GM23248 (cell line): ENCODE measurements at places on chromosomes 5 and 9. TPM values are rescaled to one million over a fixed set of nuclear protein-coding genes. Genes with fewer than 3 reads are reported as not detected.

DNA sequence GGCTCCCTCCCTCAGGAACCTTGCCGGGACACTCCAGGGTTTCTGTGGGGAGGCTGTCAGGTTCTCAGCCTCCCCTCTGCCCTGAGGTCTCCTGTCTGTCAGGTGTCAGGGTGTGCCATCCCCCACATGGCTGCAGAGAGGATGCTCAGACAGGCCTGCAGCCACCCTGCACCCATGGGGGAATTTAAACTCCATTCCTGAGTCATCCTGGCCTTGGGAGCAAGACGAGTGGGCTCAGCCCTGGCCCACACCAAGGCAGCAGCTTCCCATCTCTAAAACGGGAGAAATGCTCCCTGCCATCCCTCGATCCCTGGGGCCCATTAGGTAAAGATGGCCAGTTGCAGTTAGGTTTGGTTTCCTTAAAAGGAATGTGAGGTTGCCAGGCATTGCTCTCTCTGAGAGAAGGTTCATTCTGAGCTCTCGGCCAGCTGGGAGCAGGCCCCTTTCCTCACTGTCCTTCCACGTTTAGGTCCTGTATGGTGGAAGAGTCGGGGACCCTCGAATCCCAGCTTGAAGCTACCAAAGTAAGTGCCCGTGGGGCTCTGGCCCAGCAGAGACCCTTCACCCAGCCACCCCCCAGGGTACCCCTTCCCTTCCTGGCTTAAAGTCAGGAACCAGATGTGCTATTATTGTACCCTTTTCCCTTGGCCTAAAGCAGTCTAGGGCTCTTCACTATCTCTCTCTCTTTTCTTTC lies 26.6 kb downstream of the DYNC2I2 start:
- peaks cover 56% of the 10 kb centered on the region; the same call in 1 of the 2 replicates for H3K36me3 ChIP-seq
- no peak overlapping the region for H3K4me3 ChIP-seq
- H3K27ac ChIP-seq, result 0 out of 2 replicates have a peak overlapping the region, but pooled peaks have one; percentile 12
- no peak for DNase-seq
- no peaks in the 10 kb centered on the region for H3K27me3 ChIP-seq

- H3K4me3 ChIP-seq, result no peak overlapping the region
- no peak for DNase-seq
- H3K27me3 ChIP-seq, result no peaks in the 10 kb centered on the region
- H3K27ac ChIP-seq, result no peak overlapping the region
- no peaks in the 10 kb centered on the region for H3K4me1 ChIP-seq
- no peaks in the 10 kb centered on the region for H3K36me3 ChIP-seq
Measured at GRCh38 chr5:82815871-82816270, 261.3 kb downstream of the TMEM167A start.

DNA sequence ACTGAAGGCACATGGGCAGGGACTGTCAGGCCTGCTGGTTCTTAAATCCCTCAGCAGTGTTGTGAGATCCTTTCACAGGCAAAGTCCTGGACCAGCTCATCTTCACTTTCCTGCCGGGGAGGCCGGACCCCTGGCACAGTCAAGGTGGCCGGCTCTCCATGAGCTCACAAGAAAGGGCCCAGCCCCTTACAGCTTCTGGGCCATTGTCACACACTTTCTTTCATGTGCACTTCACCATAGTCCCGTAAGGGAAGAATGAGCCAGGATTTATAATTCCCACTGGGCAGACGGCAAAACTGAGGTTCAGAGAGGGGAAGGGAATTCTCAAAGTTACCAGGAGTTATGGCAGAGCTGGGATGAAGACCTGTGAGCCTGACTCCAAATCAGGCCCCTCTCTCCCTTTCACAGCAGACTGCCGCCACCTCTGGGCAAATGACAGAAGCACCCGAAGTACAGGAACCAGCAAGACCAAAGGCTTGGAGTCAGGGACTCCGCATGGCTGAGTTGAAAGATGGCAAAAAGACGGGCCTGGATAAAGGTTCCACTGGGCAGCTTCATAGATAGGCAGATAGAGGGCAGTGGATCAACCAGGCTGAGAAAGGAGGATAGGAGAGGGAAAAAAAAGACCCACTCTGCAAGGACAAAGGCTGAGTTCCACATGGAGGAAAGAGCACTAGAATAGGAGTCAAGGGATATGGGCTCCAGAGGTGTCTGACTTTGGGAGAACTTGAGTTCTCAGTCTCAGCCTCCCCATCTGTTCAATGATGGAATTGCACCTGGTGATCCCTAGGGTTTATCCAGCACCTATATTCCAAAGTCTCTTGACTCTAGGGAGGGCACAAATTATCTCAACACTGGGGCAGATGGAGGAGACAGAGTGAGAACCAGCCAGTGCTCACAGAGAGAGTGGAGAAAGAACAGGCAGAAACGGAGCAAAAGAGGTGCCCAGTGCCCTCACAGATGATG lies 128.7 kb downstream of the PAX5 start:
- H3K27me3 ChIP-seq, result peaks cover 61% of the 10 kb centered on the region
- no peak overlapping the region for H3K27ac ChIP-seq
- no peaks in the 10 kb centered on the region for H3K4me1 ChIP-seq
- DNase-seq, result no peak

DNA sequence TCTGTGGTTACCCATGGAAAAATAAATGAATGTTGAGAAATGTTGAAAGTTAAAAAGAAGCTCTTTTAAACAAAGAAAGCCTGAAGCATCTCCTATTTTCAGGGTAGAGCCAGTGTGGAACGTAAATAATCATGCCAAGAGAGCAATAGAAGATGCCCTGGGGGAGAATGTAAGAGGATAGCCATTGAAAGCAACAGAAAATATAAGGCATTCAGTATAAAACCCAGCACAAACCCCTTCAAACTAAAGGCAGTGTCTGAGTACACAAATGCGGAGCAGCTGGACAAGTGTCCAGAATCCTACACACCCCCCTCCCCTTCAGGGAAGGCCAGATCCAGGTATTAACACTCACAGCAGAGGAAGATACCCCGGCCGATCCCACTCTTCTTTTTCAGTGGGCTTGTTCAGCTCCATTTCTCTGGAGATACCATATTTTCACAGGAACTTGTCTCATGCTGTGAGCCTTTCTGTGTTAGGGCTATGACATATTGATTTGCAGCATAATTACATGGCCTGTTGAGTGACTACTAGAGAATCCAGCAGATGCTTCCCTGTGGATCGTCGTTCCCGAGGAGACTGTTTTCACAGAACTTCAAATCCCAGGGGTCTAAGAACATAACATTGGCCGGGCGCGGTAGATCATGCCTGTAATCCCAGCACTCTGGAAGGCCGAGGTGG lies 101.2 kb downstream of the PLK2 start:
- H3K4me3 ChIP-seq, result no peak overlapping the region
- H3K27ac ChIP-seq, result no peak overlapping the region
- H3K27me3 ChIP-seq, result no peaks in the 10 kb centered on the region

DNA sequence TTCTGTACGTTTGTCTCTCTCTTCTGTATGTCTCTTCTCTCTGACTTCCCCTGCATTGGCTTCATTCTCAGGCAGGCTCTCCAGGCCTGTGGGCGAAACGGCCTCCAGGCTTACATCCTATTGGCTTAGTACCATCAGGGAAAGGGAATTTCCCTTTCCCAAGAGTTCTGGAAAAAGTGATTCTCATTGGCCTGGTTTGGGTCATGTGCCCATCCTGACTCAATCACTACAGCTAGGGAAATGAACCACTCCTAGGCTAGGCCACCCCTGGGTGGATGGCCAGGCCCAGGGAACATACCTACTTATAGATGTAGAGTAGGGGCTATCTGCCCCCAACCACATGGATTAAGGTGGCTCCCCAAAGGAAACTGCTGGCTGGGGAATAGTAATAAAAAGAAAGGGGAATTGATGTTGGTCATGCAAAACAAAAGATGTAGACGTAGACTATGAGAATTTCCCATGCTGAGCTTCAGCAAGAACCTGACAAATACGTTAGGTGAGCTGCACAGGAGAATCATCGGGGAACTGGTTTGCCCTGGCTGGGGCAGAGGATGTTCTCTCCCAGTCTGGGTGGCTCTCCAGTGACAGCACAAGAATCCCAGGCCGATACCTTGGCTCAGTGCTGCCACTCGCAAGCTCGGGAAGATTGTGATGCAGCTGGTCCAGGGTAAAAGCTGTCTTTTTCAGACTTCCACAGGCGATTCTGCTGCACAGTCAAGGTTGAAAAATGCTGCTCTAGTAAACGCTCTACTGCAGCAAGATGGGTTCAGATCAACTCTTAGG lies 3.7 kb upstream of the EGR1 start:
- H3K4me1 ChIP-seq, result peaks cover 14% of the 10 kb centered on the region
- no peaks in the 10 kb centered on the region for H3K27me3 ChIP-seq
- H3K4me3 ChIP-seq, result no peak overlapping the region
- peaks cover under 1% of the 10 kb centered on the region; the same call in 1 of the 2 replicates for H3K36me3 ChIP-seq
- H3K27ac ChIP-seq, result peak overlapping the region; percentile 25; the same call in 1 of the 2 replicates

- no peaks in the 10 kb centered on the region for H3K27me3 ChIP-seq
- no peak overlapping the region for H3K4me3 ChIP-seq
- DNase-seq, result no peak
- H3K27ac ChIP-seq, result no peak overlapping the region
Measured at GRCh38 chr5:36105819-36106218, 39.1 kb upstream of the UGT3A2 start.

DNA sequence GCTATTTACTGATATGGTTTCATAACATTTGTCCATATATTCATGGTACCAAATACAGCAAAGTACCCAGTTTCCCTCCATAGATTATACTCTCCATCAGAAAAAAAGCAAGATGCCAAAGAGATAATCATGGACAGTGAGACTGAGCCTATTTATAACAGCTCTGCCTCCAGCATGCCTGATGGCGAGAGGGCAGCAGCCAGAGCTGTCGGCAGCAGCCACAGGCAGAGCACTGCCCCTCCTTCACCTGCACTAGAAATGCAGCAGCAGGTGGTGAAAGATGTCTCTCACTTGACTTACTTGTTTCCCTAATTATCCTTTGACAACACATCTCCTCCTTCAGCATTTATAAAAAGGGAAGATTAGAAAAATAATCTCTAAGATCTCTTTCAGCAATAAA lies 32.4 kb downstream of the CTNNAL1 start:
- no peak overlapping the region for H3K4me3 ChIP-seq
- H3K36me3 ChIP-seq, result peaks cover 44% of the 10 kb centered on the region
- no peak overlapping the region for H3K27ac ChIP-seq
- no peaks in the 10 kb centered on the region for H3K4me1 ChIP-seq
- DNase-seq, result no peak

DNA sequence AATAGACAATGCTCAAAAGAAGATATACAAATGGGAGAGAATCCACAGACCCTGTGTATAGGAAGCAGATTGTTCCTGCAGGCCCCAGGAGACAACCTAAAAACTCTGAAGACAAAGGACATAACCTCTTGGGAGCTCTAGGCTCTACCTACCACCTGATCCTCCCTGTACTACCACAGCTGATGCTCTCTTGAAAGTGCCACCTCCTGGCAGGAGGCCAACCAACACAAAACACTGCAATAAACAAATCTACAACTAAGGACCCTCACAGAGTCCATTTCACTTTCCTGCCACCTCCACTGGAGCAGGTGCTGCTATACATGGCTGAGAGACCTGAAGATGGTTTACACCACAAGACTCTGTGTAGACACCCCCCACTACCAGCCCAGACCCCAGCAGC lies 49.0 kb downstream of the STARD4 start:
- H3K4me1 ChIP-seq, result no peaks in the 10 kb centered on the region
- H3K27ac ChIP-seq, result no peak overlapping the region
- DNase-seq, result no peak
- H3K27me3 ChIP-seq, result no peaks in the 10 kb centered on the region
- H3K36me3 ChIP-seq, result no peaks in the 10 kb centered on the region

DNA sequence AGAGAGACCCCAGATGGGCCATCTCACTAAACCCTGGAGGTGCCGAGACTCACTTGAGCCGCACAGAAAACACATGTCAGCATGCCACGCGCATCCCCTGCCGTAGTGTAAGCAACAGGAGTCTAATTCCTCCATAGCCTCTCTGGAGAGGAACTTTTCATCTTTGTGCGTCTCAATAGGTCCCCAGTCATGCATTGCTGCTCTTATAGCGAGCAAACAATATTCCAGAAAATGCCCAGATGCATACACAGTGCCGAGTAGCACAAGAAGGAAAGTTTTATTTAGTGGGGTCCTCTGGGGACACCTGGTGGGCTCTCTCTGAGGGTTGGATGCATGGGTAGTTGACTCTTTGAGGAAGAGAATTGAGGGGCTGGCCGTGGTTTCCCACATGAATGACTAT lies 97.9 kb upstream of the DAP start:
- H3K36me3 ChIP-seq, result no peaks in the 10 kb centered on the region
- DNase-seq, result no peak
- peaks cover 14% of the 10 kb centered on the region; the same call in 1 of the 2 replicates for H3K4me1 ChIP-seq
- no peak overlapping the region for H3K27ac ChIP-seq
- H3K27me3 ChIP-seq, result peaks cover 4% of the 10 kb centered on the region; the same call in 1 of the 2 replicates

DNA sequence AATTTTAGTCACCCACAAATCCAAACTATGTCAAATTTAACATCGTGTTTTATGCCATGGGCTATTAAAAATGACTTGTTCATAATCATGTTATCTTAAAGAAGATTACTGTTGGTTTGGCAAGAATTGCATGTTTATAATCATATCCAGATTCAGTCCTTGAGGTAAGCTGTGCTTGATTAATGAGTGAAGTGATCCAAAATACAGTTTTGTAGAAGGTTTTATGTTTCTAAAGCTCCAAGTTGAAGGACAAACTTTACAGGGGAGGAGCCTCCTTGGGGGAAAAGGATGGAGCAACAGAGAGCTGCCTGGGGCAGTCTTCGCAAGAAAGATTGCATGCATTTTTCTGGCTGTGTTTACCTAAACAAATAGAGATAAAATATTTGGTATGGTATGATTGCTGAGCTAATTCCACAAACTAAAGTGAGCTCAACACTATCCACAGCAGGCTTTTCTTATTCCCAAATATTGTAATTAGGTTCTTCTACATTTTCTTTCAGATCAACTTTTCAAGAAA lies 189.5 kb upstream of the TYRP1 start:
- no peak for DNase-seq
- no peaks in the 10 kb centered on the region for H3K36me3 ChIP-seq
- H3K4me3 ChIP-seq, result no peak overlapping the region
- no peaks in the 10 kb centered on the region for H3K27me3 ChIP-seq
- H3K27ac ChIP-seq, result no peak overlapping the region

GRCh38 chr5:31934156-31934555 lies 240.0 kb downstream of the GOLPH3 start:
- H3K27ac ChIP-seq, result no peak overlapping the region
- no peaks in the 10 kb centered on the region for H3K36me3 ChIP-seq
- no peak for DNase-seq
- peaks cover 53% of the 10 kb centered on the region for H3K27me3 ChIP-seq
- no peak overlapping the region for H3K4me3 ChIP-seq
- H3K4me1 ChIP-seq, result no peaks in the 10 kb centered on the region

The SPAG8 gene
- total RNA-seq, result 0.76 and 0.97 TPM in 2 replicates

The ZNF354C gene
- 6.9 and 7.5 TPM in 2 replicates for total RNA-seq

The PAIP1 gene
- total RNA-seq, result 117 and 135 TPM in 2 replicates

The WDR38 gene
- total RNA-seq, result not detected in 2 replicates

The ARAP3 gene
- total RNA-seq, result 2.2 and 3.9 TPM in 2 replicates

The SLC1A3 gene
- 1.8 and 2.5 TPM in 2 replicates for total RNA-seq
